ENCODE measurements at places on chromosomes 11 and 22.
A peak's percentile ranks its signal among the peaks of the same experiment; 100 is the strongest.

DNA sequence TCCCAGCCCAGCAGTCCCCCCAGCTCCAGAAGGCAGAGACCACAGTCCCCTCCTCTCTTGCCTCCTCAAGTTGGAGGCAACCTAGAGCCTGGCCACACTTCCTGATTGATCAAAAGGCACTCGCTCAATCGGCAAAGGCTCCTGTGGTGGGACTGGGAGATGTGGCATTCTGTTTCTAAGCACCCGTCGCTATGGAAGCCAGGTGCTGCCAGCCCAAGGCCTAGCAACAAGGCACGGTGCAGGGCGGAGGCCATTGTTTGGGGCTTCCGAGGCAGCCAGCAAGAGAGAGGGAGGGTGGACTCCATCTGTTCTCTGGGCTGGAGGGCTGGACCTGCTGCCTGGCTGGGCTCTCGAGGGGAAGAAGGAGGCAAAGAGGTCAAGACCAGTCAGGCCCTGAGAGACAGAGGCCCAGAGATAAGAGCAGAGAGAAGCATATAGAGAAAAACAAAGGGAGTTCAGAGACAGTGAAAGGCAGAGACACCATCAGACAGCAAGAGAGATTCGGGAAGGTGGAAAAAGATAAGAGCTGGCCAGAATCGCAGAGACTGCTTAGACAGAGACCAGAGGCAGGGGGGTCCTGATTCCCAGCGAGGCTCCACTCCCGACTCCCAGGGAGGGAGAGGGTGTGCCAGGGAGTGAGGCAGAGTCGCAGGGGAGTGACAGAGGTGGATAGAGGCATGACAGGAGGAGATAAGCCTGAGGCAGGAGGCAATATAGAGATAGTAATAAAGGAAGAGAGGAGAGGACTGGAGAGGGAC, 21.2 kb downstream of the PDE2A start:
- no peak for DNase-seq

GRCh38 chr22:35301372-35301874, 1.7 kb downstream of the TOM1 start:
- DNase-seq: no peak

- no peak for DNase-seq
Observed at GRCh38 chr22:46027211-46028105, 50.5 kb upstream of the WNT7B start.

GRCh38 chr11:91489989-91490388, 734.6 kb upstream of the FAT3 start:
- no peak for DNase-seq

GRCh38 chr11:127629200-127629599, 628.6 kb upstream of the KIRREL3 start:
- no peak for DNase-seq

- DNase-seq: peak; percentile 70
Observed at GRCh38 chr22:46058091-46058420, 81.1 kb upstream of the WNT7B start.

GRCh38 chr22:49881856-49882255, 28.2 kb downstream of the ZBED4 start:
- DNase-seq: no peak

GRCh38 chr22:21641417-21641788, 699 bp upstream of the SDF2L1 start:
- DNase-seq: peak; percentile 60

GRCh38 chr11:118147502-118147901, 5.1 kb downstream of the SCN4B start:
- no peak for DNase-seq

DNA sequence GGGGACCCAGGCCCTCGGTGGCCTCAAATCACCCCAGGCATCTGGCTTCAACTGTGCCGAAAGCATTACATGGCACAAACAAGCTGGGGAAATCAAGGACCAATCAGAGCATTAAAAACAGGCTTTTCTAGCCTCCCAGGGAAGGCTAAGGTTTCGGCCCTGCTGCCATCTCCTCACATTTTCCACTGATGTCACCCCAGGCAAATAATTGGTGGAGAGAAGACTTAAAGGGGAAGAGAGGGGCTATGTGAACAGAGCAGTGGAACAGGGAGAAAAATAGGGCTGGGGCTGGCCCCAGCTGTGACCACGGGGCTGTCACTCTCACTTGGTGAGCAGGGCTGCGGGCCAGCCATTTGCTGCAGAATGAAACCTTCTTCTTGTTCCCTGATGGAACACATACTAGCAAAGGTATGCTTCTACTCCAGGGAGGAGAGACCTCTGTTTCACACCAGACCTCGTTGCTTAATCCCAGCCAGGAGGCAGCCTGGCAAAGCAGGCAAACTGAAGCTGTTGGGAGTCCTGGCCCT, 581.3 kb downstream of the SOX6 start:
- no peak for DNase-seq

DNA sequence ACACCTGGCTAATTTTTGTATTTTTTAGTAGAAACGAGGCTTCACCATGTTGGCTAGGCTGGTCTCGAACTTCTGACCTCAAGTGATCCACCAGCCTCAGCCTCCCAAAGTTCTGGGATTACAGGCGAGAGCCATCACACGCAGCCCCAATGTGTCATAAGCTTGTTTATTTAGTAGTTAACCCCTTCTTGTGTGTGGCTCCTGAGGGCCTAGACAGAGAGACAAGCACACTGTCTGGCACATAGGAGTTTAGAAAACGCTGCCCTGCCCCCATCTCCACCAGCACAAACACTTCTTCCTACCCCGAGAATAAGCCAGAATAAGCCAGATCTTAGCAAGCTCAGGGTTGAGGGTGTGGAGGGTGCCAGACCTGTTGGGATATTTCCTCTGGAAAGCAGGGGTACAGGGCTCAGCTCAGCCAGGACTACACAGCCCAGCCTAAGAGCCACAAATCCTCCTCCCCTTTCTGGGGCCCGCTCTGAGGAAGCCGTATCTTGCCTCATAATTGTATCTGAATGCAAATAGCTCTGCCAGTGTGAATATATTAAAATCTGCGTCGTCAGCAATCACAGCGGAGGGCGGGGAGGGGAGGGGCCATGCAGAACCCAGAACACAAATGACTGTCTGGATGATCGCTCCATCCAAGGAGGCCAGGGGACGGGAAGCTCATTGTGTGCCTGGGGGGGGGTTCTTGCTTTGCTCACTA, 247.3 kb downstream of the MN1 start:
- peak; percentile 88 for DNase-seq

DNA sequence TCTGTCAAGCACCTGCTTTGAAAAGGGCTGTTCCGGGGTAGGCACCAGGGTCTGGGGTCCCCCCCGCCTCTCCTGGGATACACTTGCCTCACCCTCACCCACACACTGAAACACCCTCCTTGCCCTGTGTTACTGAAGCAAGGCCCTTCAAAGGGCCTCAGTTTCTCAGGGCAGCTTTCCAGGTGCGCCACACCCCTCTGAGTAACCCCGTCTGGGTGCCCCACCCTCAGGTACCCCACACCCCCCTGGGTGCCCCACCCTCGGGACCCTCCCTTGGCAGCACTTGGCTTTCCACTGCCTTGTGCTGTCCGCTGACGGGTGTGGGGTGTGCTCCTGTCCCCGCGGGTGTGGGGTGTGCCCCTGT, 413.6 kb downstream of the TBC1D22A start:
- DNase-seq: no peak

DNA sequence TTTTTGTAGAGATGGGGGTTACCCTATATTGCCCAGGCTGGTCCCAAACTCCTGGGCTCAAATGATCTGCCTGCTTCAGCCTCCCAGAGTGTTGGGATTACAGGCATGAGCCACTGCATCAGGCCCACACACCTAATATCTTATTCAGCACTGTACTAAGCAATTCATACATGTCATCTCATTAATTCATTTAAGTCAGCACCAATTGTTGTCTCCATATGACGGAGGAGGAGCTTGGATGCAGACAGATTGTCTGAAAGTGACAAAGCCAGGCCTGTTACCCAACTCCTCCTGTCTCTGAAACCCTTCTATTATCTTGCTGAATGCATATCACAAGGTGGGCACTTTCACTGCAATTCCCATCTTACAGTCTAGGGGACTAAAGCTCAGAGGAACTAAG, 57.5 kb upstream of the ALX4 start:
- no peak for DNase-seq

GRCh38 chr11:8285228-8285627, 21.6 kb upstream of the LMO1 start:
- DNase-seq: no peak

- no peak for DNase-seq
Observed at GRCh38 chr11:119779195-119780071, 50.4 kb upstream of the NECTIN1 start.

GRCh38 chr11:116852261-116853031, 15.0 kb upstream of the APOA1 start:
- no peak for DNase-seq

DNA sequence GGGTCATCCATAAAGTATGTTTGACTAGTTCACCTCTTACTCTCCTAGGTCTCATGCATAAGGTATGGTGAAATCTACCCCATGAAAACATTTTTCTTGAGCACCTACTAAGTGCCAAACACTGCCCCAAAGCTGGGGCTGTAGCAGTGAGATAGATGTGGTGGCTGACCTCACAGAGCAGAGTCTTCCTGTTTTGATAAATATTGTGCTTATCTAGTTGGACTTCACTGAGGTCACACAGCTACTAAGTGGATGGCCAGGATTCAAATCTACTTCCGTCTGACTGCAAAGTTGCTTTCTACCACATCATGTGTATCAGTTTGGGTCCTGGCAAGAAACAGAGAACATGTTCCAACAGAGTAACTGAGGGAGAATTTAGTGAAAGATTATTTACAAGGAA, 6.4 kb upstream of the HTATIP2 start:
- no peak for DNase-seq

GRCh38 chr11:68641880-68642279, 42.5 kb upstream of the GAL start:
- no peak for DNase-seq
